RCC 7860 (cell line): ENCODE measurements at places on chromosomes 1 and 21.

- DNase-seq = no peak
These were observed 156.5 kb upstream of the UBE2U start for GRCh38 chr1:64046891-64047290.

- no peak for DNase-seq
These were observed 141.1 kb upstream of the MAP1LC3C start for GRCh38 chr1:242139986-242140385.

DNA sequence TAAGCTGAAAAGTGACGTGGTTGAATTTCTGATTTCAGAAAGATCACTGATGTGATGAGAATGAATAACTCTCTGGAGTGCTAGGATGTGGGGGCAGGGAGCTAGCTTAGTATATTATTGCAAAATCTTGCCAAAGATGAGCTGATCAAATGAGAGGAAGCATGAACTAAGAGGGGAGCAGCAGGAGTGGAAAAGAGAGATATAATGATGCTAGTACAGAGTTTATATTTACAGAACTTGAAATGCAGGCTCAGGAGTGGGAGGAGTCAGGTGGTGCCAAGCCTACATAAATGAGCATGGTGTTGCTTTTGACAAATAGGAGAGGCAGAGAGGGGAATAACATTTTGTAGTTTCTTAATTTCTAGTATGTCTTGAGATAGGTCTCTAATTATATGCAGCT, 38.1 kb upstream of the NBL1 start:
- DNase-seq = no peak

DNA sequence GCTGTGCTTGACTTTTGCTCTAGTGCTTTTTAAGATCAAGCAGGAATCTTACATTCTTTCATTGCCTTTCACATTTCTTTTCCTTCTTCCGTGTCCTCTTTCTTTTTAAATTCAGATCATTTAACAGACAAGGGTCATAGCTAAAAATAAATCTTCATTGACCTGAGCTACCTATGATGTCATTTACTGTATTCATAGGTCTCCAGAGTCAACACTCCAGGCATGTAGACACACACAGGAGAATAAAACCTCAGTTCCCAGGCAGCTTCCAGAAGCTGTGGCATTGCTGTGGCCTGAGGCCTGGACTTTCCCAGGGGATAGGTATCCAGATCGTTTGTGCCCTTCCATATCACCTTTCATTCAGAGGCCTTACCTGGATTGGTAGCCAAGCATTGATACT, 38.5 kb upstream of the ENAH start:
- peak; percentile 96 for DNase-seq

DNA sequence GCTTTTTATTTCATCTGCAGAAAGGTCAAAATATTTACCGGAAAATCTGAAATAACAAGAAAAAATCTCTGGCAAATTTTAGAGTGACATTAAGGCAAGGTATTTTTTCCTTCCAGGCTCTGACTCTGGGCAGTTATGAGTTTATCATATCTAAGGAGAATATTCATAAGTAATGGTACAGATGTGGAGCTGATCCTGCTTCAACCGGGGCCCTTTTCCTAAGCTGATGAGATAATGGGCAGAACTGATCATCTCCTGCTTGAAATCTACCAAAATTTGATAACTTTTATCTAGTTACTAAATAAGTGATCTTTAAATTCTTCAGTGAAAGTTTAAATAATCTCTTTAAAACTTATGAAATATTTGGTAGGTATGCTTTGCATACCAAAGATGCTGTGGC, 211.6 kb downstream of the COL11A1 start:
- no peak for DNase-seq

DNA sequence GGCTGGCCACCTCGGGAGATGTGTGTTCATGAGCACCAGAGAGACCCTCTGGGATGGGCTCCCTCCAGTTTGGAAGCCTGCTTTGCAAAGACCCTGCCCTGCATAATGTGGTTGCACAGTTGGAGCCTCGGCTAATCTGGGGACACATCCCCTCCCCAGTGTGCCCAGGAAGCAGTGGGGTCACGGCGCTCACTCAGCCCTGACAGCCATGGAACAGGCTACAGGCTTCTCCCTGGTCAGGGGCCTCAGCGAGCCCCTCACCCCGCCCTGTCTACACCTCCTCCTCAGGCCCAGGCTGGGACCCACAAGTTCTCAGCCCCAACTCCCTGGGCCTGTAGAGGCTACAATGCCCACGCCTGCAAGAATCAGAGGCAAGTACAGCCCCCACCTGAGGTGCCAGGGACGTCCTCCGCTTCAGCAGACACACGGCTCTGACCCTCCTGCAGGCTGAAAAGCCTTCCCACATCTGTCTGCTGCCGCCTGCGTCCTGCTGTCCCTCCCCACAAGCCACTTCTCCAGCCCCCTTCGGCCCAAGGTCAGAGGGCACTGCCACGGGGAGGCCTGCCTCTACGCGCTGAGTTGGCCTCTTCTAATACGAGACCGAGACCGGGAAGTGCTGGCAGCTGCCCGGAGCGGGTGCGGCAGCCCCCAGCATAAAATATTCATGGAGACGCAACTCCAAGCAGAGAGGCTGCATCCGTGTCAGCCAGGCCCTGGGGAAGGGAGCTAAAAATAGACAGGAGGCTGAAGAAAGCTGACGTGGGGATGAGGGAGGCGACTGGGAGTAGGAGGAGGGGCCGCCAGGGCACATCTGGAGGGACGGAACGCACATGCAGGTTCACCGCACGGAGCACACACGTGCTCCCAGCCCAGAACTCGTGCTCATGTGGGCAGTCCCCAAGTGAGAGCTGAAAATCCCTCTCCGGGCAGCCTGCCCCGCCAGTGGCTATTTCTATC, 15.2 kb upstream of the GPR153 start:
- no peak for DNase-seq

DNA sequence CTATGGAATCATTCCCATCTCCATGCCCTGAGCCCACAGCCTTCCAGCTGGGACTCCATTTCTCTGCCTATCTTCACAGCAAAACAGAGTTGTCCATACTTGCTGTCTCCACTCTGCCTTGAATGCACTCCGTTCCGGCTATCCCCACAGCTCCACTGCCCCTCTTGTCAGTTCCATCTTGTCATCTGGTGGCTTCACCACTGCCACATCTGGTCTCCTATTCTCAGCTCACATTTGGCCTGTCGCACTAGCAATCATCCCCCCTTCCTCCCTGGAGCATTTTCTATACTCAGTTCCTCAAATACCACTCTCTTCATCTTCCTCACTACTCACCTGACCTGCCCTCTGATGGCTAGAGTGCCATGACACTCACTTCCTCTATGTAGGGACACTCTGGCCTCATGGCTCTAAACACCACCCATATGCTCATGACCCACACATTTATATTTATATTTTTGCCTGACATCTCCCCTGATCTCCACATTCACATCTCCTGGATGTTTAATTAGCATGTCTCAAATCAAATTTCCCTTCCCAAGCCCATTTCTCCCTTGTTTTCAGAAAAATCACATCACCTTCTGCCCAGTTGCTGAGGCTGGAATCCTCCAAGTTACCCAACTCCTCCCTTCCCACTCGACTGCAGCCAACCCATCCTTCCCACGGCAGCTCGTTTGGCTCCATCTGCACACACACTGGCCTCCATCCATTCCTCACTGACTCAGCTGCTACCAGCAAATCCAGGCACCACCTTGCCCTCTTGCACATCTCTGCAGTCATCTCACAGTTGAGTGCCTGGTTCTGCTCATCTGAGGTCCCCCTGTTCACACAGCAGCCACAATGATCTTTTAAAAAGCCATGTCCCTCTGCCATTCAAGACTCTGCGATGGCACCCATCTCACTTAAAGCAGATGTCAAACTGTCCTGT, 6.1 kb downstream of the ZNF692 start:
- DNase-seq = no peak

GRCh38 chr1:14065486-14065885, 365.5 kb downstream of the PRDM2 start:
- DNase-seq = no peak

DNA sequence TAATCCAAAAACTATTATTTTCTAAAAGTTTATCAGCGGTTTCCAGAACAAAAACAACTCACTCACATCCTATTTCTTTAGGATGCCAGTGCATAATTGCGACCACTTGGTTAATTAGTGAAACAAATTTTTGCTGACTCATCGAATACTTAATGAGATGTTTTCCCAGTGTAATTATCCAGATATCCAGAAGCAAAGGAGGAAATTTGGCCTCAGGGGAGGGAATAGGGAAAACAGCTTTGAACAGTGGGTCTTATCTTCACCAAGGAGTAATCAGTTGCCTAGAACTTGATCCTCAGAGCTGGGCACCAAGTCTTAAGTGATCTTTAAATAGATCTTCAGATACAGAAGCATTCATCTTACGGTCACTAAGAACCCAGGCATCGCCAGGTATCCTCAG, 24.3 kb downstream of the STYXL2 start:
- no peak for DNase-seq

GRCh38 chr1:204345438-204345841, 14.3 kb downstream of the PLEKHA6 start:
- peak; percentile 67 for DNase-seq

GRCh38 chr21:45471525-45472221, 66.7 kb downstream of the COL18A1 start:
- DNase-seq = no peak

GRCh38 chr1:152886085-152886484, 8.0 kb downstream of the SMCP start:
- DNase-seq = no peak

DNA sequence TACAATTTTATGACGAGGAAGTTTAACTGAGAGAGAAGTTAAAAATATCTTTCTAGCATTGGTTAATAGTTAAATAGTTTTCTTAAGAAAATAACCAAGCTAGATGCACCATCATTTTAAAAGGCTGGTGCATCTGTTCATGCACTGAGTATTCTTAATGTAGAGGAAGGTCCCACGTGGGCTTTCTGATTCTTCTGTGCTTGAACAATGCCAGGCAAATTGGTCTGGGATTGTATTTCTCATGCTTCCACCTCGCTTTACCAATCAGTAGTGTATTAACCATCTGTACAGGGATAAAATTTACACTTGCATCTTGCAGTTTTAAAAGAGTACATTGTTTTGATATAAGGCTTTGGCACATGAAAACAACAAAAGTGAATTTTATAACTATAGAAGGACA, 47.4 kb upstream of the MTF2 start:
- DNase-seq = no peak
